Right renal cortex interstitium (tissue), 3 donors: ENCODE measurements at places on chromosomes 1 and 21. TPM values are rescaled to one million over a fixed set of nuclear protein-coding genes. Genes with fewer than 3 reads are reported as not detected.

DNA sequence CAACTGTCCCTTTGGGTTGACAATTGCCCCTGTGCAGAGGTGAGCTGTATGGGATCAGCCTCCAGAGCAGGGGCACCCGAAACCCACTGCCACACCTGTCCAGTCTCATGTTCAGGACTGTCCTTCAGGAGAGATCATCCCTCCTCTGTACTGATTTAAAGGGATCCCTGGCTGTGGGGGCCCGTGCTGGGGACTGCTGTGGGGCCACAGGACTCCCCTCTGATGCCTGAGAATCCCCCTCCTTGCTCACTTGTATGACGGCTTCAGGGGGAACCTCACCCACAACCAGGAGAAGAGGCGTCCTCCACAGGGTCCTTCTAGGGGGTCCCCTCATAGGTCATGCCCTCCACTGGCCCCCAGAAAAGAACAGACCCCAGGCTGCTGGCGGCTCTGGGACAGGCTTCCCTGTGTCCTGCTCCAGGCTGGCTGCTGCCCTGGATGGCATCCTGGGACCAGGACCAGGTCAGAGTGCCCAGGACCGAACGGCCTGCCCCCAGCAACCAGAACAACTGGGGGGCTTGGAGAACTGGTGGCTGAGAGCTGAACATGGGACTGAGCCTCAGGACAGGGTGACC is 77.5 kb upstream of the ACTRT2 start:
- DNase-seq = no peak

GRCh38 chr1:31189696-31190674 is 49.7 kb downstream of the NKAIN1 start:
- no peak for DNase-seq

The SYT6 gene
- 1.4 TPM for polyA plus RNA-seq

- no peak for DNase-seq
Measured at GRCh38 chr1:227131193-227131592, 187.1 kb downstream of the CDC42BPA start.

DNA sequence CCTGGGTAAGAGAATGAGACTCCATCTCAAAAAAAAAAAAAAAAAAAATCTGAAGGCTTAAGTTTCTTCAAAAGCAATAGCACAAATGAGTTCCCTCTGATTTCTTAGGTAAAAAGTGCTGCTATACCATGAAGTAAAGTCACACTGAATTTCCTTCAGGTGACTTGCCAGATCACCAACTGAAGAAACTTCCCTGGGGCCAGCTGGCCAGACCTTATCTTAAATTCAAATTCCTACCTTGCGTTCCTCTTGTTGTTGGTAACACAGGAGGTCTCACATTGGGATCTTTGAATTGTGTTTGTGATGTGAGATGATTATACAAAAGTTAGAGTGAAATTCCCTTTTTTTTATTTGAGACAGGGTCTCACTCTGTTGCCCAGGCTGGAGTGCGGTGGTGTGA is 11.8 kb downstream of the INAVA start:
- no peak for DNase-seq

The OR2G6 gene
- polyA plus RNA-seq = 0.06 TPM

The PTAFR gene
- 2.9 TPM for polyA plus RNA-seq

- DNase-seq = no peak
Measured at GRCh38 chr1:180275726-180276125, 45.7 kb downstream of the LHX4 start.

- no peak for DNase-seq
Measured at GRCh38 chr1:41623736-41624135, 139.3 kb upstream of the EDN2 start.

DNA sequence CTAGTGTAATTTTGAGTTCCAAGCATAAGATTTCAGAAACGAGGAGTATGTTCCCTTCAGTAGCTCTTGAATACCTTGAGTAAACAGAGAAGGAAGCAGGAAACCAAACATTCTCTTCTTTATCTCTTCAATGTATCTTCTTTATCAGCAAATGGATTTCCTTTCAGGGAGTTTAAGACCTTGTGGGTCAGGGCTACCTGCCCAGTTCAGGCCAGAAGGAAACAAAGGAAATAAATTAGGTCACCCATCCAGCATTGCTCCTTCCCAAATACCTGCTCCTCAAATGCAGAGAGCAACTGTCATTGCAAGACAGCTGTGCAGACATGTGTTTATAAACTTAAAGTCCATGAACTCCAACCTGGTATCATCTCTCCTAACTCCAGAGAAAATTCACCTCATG is 130.1 kb upstream of the SOD1 start:
- no peak for DNase-seq

- no peak for DNase-seq
Measured at GRCh38 chr1:160708801-160709200, 2.8 kb downstream of the CD48 start.

GRCh38 chr1:53968125-53968513 is 22.0 kb downstream of the LRRC42 start:
- no peak for DNase-seq
